Esophagus muscularis mucosa (tissue), 4 donors: ENCODE measurements at places on chromosomes 4 and X.

GRCh38 chr4:59960143-59960542 is 1240.0 kb upstream of the ADGRL3 start:
- peaks cover 5% of the 10 kb centered on the region for H3K4me1 ChIP-seq
- H3K27ac ChIP-seq: no peak overlapping the region
- no peaks in the 10 kb centered on the region for H3K36me3 ChIP-seq

DNA sequence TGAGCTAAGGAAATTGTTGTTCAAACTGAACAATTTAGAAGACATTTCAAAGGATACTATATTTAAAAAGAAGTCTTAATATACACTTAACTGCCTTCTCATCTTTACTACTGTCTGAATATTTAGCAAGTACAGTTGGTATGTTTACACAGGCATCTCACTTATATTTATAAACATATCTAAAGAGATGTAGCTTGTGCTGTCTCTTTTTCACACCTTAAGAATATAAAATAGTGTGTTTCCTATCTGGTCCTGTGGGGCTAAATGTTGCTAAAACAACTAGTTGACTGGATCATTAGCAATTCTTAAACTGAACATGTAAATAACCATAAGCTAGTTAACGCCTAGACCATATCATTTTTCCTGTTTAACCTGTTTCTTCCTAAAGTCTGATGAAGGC is 336.3 kb downstream of the PPP3CA start:
- H3K36me3 ChIP-seq: no peaks in the 10 kb centered on the region
- H3K4me3 ChIP-seq: no peak overlapping the region
- no peak for DNase-seq
- no peaks in the 10 kb centered on the region for H3K27me3 ChIP-seq
- no peak overlapping the region for H3K27ac ChIP-seq
- H3K4me1 ChIP-seq: peaks cover 12% of the 10 kb centered on the region

- no peak overlapping the region for H3K4me3 ChIP-seq
- DNase-seq: no peak
- no peaks in the 10 kb centered on the region for H3K36me3 ChIP-seq
- H3K27ac ChIP-seq: no peak overlapping the region
These were observed 129.8 kb downstream of the SORBS2 start for GRCh38 chr4:185682236-185682635.

DNA sequence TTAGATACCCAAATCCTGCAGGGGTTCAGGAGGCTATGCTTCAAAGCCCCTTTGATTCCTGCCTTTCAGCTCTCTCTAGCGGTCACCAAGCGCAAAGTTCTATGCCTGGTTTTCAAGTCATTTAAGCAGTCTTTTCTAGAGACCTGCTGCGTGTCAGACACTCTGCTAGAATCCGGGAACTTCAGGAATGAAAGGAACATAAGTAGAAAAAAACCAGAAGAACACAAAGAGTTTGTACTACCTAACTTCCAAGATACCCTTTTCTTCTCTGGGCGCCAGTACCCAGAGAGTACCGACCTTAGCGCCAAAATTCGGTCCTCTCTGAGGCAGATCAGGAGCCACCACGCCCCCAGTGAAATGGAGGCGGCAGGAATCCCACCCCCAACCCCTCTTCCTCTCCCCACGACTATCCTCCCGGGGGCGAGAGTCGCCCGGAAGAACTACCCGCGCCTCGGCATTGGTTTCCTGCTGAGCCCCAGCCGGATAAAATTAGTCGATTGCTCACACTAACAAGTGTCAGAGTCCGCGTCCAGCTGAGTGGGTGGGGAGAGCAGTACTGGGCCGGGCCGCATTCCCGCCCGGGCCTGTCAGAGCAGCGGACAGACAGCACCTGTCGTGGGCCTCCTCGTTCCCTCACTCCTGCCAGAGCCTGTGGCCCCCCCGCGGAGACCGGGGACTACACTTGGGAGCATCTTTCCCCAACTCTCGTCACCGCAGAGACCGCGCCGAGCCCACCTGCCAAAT is 78.8 kb downstream of the RLIM start:
- no peaks in the 10 kb centered on the region for H3K27me3 ChIP-seq
- peaks cover 17% of the 10 kb centered on the region for H3K4me1 ChIP-seq
- peak overlapping the region; percentile 60 for H3K4me3 ChIP-seq
- H3K27ac ChIP-seq: peak overlapping the region; percentile 88

GRCh38 chrX:108299101-108299591 is 139.1 kb downstream of the COL4A6 start:
- H3K27ac ChIP-seq: peak overlapping the region; percentile 78
- H3K4me1 ChIP-seq: peaks cover 31% of the 10 kb centered on the region
- no peak overlapping the region for H3K4me3 ChIP-seq
- DNase-seq: no peak
- H3K36me3 ChIP-seq: no peaks in the 10 kb centered on the region
- H3K27me3 ChIP-seq: no peaks in the 10 kb centered on the region

GRCh38 chr4:89303814-89304388 is 3.7 kb downstream of the GPRIN3 start:
- H3K4me3 ChIP-seq: no peak overlapping the region
- DNase-seq: no peak
- H3K36me3 ChIP-seq: no peaks in the 10 kb centered on the region

DNA sequence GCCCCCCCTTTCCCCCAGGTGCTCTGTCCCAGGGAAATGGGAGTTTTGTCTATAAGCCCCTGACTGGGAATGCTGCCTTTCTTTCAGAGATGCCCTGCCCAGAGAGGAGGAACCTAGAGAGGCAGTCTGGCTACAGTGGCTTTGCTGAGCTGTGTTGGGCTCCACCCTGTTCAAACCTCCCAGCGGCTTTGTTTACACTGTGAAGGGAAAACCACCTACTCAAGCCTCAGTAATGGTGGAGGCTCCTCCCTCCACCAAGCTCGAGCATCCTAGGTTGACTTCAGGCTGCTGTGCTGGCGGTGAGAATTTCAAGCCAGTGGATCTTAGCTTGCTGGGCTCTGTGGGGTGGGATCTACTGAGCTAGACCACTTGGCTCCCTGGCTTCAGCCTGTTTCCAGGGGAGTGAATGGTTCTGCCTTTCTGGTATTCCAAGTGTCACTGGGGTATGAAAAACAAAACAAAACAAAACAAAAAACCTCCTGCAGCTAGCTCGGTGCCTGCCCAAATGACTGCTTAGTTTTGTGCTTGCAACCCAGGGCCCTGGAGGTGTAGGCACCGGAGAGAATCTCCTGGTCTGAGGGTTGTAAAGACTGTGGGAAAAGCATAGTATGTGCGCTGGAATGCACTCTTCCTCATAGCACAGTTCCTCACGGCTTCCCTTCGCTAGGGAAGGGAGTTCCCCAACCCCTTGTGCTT is 41.7 kb downstream of the ITM2A start:
- no peaks in the 10 kb centered on the region for H3K36me3 ChIP-seq
- no peaks in the 10 kb centered on the region for H3K4me1 ChIP-seq
- H3K4me3 ChIP-seq: no peak overlapping the region
- no peak overlapping the region for H3K27ac ChIP-seq
- DNase-seq: no peak

DNA sequence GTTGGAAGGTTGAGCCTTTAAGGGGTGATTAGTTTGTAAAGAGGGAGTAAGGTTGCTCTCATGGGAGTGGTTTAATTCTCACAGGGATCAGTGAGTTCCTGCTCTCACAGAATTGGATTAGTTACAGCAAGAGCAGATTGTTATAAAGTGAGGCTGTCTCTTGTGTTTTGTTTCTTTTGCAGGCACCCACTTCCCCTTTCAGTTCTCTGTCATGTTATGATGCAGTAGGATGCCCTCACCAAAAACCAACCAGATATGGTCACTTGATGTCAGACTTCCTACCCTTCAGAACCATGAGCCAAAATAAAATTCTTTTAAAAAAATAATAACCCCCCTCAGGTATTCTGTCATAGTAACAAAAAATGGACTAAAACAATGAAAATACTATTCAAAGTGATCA is 19.9 kb upstream of the IGSF1 start:
- no peaks in the 10 kb centered on the region for H3K27me3 ChIP-seq
- H3K4me3 ChIP-seq: no peak overlapping the region
- H3K27ac ChIP-seq: no peak overlapping the region
- no peak for DNase-seq
- no peaks in the 10 kb centered on the region for H3K4me1 ChIP-seq
- no peaks in the 10 kb centered on the region for H3K36me3 ChIP-seq
